ENCODE measurements at places on chromosomes 3 and 15. TPM values are rescaled to one million over a fixed set of nuclear protein-coding genes. Genes with fewer than 3 reads are reported as not detected.

NME9 gene
- total RNA-seq = 0.43 TPM

GATM gene
- 4.7 TPM for total RNA-seq

ROBO2 gene
- 0.52 TPM for total RNA-seq

LSAMP gene
- 0.87 TPM for total RNA-seq

GOLGA6D gene
- not detected for total RNA-seq

FAM227B gene
- 6.6 TPM for total RNA-seq

GOLGA6L4 gene
- 0.36 TPM for total RNA-seq

SCAANT1 gene
- not detected for total RNA-seq

LMAN1L gene
- total RNA-seq = not detected

ACVR2B gene
- total RNA-seq = 4.4 TPM

- DNase-seq = no peak
Observed at GRCh38 chr3:172057059-172057458, 17.7 kb downstream of the FNDC3B start.

GRCh38 chr3:4460334-4460733 lies 6.7 kb downstream of the SUMF1 start:
- no peak for DNase-seq

- no peak for DNase-seq
Observed at GRCh38 chr3:152443212-152444023, 174.7 kb downstream of the MBNL1 start.

DNA sequence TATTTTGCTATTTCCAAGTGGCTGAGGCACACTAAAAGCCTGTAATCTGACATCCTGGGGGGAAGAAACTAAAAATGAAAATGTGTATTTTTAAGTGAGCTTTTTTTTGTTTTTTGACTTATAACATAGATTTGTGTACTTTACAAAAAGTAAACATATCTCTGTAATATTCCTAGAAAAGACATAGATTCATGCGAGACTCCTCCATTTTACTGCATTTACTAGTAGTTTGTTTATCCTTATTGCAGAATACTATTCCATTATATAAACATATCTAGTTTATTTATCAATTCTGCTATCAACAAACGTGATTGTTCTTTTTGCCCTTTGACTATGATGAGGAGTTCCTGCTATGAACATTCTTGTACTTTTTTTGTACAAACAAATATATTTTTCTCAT lies 67.8 kb upstream of the PLSCR5 start:
- DNase-seq = no peak

- DNase-seq = no peak
Observed at GRCh38 chr3:71997066-71997653, 212.2 kb upstream of the PROK2 start.

- no peak for DNase-seq
Observed at GRCh38 chr15:25543196-25543595, 104.4 kb upstream of the UBE3A start.

DNA sequence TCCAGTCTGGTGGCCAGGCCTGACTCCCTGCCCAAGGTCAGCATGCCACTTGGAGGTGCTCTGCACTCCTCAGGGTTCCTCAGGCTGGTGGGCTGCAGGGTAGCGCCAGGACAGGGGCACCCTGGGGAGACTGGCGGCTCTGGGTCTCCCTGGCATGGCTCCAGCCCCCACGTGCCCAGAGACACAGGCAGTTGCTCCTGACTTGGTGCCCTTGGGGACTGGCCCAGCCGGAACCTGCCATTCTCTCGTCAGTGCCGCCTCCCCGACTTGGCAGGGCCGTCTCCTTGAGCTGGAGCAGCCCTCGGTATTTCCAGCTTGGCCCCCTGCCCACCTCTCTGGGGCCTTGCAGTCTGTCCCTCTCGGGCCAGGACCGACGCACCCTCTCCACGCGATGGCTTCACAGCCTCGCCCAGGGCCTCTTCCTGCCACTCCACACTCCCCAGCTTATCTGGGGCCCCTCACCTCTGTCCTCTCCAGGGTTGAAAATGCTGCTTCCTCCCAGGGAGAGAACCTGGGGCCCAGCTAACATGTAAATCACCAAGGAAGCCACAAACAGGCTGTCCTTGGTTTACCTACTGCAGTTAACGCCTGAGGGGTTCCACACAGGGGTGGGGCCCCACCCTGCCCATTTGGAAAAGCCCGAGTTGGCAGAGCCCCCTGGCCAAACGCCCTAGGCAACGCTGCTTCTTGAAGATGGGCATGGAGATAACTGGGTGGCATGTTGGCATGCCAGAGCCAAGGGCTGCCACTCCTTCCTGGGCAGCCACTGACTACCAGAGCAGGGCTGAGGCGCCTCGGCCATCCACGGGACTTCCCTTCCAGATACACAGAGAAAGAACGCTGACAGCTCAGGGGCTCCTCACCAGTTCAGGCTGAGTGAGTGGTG lies 61.4 kb downstream of the SMAD6 start:
- DNase-seq = no peak

DNA sequence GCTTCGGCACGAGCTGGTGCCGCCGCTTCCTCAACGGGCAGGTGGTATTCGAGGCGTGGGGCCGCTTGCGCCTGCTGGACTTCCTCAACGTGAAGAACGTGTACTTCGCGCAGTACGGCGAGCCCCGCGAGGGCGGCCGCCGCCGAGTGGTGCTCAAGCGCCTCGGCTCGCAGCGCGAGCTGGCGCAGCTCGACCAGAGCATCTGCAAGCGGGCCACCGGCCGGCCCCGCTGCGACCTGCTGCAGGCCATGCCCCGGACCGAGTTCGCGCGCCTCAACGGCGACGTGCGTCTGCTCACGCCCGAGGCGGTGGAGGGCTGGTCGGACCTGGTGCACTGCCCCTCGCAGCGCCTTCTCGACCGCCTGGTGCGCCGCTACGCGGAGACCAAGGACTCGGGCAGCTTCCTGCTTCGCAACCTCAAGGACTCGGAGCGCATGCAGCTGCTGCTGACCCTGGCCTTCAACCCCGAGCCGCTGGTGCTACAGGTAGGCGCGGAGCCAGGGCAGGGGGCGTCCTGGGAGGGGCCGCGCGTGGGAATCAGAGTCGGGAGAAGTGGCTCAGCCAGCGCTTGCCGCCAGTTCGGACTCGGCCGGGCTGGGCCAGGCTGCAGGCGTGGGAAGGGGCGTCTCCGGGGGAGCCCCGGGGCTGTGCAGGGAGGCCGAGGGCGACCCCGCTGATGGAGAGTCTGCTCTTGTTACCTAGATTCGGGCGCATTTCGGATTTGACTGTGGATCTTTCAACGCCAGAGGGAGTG lies 1.1 kb downstream of the DIPK2A start:
- no peak for DNase-seq

- DNase-seq = no peak
Observed at GRCh38 chr3:11582191-11582968, 61.3 kb downstream of the VGLL4 start.

DNA sequence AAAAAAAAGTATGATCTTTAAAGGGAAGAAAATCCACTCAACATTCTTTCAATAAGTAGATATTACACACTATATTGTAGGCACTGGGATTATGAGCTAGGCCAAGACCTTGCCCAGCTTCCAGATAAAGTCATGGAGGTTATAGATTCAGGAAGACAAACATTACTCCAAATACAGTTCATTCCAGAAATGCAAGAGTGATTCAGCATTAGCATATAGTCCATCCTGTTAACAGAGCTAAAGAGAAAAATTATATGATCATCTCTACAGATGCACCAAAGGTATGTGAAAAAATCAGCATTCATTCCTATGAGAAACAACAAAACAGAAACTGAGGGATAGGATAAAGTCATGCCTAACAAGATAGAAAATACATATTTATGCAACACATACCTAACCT lies 42.1 kb upstream of the NSMCE3 start:
- no peak for DNase-seq

DNA sequence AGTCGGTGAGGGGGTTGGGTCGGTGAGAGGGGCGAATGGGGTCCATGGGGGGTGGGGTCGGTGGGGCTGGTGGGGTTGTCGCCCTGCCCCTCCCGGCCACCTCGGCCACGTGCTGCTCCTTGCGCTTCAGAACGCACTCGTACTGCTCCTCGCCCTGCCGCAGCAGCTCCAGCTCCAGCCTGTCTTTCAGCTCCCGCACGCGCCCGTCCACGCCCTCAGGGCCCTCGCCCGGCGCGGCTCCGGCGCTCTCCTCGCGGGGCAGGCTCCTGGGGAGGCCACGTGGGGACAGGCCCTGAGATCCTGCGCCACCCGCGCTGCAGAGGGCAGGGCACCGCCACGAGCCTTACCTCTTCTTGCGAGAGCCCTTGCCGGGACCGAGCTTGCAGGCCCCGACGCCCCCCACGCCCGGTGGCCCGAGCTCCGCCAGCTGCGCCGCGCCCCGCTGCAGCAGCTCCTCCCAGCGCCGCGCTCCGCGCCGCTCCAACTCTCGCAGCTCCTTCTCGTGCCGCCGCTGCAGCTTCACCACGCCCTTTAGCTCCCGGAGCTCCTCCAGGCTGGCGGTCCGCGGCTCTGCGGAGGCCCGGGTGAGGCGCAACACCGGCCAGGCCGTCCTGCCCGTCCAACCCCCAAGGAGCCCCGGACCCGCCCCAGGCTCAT lies 8.2 kb upstream of the ANKRD63 start:
- no peak for DNase-seq

- DNase-seq = no peak
Observed at GRCh38 chr15:69389426-69389825, 24.7 kb upstream of the KIF23 start.

DNA sequence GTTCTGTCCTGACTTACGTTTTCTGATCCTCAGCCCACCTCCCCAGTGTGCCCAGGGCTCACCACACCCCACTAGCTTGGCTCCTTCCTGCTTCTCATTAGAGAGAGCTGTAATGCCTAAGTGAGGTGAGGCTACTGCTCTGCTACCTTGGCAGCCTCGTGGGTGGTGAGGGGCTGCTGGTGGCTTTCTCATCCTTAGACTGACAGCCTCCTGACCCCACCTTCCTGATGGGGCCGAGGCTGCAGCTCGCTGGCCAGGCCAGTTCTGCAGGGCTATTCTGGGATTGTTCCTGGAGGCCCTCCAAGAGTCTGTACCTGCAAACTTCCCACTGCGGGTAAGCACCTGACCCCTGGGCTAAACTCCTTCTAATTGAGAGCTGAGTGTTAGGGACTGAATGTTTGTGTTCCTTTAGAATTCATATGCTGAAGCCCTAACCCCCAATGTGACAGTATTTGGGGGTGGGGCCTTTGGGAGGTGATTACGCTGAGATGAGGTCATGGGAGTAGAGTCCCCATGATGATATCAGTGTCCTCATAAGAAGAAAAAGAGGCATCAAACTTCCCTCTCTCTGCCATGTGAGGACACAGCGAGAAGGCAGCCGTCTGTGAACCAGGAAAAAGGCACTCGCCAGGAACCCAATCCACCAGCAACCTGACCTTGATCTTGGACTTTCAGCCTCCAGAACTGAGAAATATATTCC lies 38.1 kb upstream of the IQSEC1 start:
- DNase-seq = no peak

GRCh38 chr3:112425858-112426750 lies 73.2 kb downstream of the BTLA start:
- DNase-seq = no peak

GRCh38 chr15:40843885-40844695 lies at the start of gene SPINT1:
Gene SPINT1, plus strand, starts transcription at chr15:40844048. Its CDS starts 507 bp downstream, at chr15:40844555.
- DNase-seq = no peak

DNA sequence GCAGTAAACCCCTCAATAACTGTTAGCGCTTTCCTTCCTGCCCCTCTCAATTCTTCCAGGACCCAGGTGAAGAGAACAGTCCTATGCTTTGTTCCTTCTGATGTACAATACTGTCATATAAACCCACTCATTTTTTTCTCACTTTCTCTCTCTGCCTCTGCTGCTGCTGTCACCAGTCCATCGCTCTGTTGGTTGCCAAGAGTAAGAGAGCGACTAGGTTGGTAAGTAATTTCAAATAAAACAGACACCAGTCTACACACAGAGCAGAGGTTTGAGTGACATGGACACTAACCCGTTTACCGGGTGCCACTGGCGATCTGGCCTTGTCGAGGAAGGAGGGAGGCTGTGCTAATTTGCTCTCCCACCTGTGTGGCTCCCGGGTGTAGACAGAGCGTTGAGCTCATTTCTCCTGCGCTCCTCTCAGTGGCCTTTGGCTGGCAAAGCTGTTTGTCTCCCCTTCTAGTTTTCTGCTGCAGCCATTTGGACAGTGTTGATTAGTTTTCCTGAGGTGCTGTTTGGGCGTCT lies 215.4 kb downstream of the THSD4 start:
- DNase-seq = no peak

DNA sequence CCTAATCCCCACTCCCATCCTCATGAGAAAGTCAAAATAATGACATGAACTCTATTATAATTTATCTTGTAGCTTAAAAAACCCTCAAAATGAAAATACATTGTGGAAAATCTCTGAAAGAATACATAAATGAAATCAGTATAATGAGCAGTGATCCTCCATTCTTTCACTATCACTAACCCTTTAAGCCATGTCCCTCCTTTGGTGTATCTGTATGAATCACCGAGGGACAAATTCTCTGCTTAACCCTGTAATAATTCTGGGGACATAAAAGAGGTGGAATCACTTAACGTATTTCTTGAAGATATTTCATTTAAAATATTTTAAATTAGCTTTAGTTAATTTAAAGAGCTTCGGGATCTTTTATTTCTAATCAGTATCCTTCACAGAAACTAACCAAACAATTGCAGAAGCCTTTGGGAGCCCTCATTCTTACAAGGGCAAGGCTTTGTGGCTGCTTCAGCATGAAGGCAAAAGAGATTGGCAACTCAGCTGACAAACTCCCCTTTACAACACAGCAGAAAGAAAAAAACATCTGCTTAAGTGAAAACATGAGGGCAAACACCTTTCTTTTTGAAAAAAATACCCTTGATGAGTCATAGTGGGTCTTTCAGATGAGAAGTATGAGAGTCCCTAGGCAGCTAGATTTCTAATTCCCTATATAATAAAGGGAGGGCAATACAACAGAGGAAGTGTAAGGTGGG lies 44.0 kb upstream of the ALCAM start:
- no peak for DNase-seq

- no peak for DNase-seq
Observed at GRCh38 chr15:100780208-100780800, 99.3 kb upstream of the ALDH1A3 start.

DNA sequence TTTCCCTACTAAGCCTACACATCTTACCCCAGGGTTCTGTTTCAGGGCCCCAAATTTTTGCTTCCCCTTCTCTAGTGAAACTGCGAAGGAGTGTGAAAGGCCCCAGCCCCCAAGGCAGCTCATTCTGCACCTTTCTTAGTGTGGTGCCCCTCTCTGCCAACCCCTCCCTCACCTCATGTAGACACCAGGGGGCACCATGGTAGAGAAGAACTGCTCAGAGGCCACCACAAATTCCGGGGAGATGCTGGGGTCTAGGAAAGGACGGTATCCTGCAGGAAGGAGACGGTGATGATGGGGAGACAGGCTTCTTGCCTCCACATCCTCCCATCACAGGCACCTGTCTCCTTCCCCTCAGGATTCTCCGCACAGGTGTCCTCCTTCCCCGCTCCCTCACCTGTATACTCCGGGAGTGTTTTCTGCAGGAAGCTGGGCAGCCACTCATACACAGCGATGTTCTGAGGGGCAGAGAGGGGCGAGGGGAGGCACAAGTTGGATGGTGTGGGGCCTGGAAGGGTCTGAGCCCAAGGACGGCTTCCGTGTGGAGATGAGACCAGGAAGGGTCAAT lies 3.6 kb downstream of the DUOX2 start:
- DNase-seq = no peak

Data from epithelial cell of proximal tubule (primary cell).